Endothelial cell (in vitro differentiated cells): ENCODE measurements at places on chromosomes 1 and 21. TPM values are rescaled to one million over a fixed set of nuclear protein-coding genes. Genes with fewer than 3 reads are reported as not detected.

LCE3C gene
- total RNA-seq = not detected

HRNR gene
- total RNA-seq = not detected

SPOCD1 gene
- 1.5 TPM for total RNA-seq

DENND2C gene
- 7.7 TPM for total RNA-seq

KMO gene
- total RNA-seq = not detected

TTC22 gene
- not detected for total RNA-seq

DNA sequence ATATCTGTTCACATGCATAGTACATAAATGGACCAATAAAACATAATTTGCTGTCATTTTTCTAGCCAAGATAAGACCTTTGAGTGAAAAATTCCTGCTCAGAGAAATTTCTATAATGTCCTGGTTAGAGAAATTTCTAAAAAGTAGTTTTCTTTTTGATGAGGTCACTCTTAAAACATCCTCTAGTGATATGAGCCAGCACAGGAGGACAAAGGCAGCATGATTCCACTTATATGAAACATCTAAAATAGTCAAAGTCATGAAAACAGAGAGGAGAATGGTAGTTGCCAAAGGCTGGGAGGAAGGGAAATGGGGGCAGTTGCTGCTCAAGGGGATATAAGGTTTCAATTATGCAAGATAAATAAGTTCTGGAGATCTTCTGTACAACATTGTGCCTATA is 239.4 kb downstream of the BACH1 start:
- DNase-seq = no peak
- no peak overlapping the region for H3K27ac ChIP-seq
- H3K36me3 ChIP-seq = no peaks in the 10 kb centered on the region
- H3K4me3 ChIP-seq = no peak overlapping the region
- H3K27me3 ChIP-seq = no peaks in the 10 kb centered on the region

DNA sequence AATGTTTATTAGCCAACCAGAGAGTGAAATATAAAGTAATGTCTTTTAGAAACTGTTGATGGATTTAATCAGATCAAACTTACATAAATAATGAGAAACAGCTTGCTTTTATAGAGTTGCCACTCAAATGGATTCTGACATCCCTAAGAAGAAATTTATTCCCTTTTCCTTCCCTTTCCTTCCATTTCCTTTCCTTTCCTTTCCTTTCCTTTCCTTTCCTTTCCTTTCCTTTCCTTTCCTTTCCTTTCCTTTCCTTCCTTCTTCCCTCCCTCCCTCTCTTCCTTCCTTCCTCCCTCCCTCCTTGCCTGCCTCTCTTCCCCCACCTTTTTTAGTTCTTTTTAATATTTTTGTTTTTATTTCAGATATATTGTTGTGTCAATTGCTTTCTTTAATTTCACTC is 27.3 kb downstream of the PRRX1 start:
- H3K4me3 ChIP-seq = no peak overlapping the region
- H3K27ac ChIP-seq = no peak overlapping the region
- no peak for DNase-seq

- H3K27ac ChIP-seq = no peak overlapping the region
- H3K4me3 ChIP-seq = no peak overlapping the region
- no peaks in the 10 kb centered on the region for H3K27me3 ChIP-seq
- DNase-seq = no peak
- H3K36me3 ChIP-seq = no peaks in the 10 kb centered on the region
Measured at GRCh38 chr1:168582688-168583336, 6.4 kb downstream of the XCL1 start.

- peaks cover 5% of the 10 kb centered on the region for H3K36me3 ChIP-seq
- peaks cover 1% of the 10 kb centered on the region for H3K27me3 ChIP-seq
- no peak overlapping the region for H3K4me3 ChIP-seq
- H3K27ac ChIP-seq = no peak overlapping the region
- peaks cover 3% of the 10 kb centered on the region for H3K4me1 ChIP-seq
Measured at GRCh38 chr21:40143822-40144525, 276.7 kb downstream of the PCP4 start.

DNA sequence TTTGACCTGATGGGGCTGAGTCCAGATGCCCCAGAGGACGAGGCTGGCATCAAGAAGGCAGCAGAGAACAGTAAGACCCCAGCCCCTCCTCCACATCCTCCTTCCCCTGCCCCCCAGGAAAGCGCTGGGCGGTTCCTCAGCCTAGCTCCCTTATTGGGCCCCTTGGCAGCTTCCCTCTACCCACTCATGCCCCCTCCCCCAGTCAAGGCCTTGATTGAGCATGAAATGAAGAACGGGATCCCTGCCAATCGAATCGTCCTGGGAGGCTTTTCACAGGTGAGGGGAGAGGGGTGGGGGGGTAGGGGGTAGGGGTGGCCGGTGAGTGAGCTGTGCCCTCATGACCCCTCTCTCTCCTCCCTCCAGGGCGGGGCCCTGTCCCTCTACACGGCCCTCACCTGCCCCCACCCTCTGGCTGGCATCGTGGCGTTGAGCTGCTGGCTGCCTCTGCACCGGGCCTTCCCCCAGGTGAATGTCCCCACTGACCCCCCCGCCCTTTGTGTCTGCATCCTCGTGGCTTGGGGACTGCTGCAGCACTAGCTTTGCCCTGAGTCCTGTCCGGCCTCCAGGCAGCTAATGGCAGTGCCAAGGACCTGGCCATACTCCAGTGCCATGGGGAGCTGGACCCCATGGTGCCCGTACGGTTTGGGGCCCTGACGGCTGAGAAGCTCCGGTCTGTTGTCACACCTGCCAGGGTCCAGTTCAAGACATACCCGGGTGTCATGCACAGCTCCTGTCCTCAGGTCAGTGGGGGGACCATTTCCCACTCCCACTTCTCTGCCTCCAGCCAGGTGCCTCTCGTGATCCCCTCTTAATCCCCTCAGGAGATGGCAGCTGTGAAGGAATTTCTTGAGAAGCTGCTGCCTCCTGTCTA is 3.2 kb downstream of the LYPLA2 start:
- no peak overlapping the region for H3K4me3 ChIP-seq
- H3K27ac ChIP-seq = no peak overlapping the region
- no peaks in the 10 kb centered on the region for H3K36me3 ChIP-seq
- peaks cover 13% of the 10 kb centered on the region for H3K27me3 ChIP-seq
- peaks cover 14% of the 10 kb centered on the region for H3K4me1 ChIP-seq

- peaks cover 2% of the 10 kb centered on the region for H3K27me3 ChIP-seq
- H3K4me1 ChIP-seq = peaks cover 4% of the 10 kb centered on the region
- no peak overlapping the region for H3K4me3 ChIP-seq
Measured at GRCh38 chr1:17061892-17062291, 8.1 kb upstream of the SDHB start.

GRCh38 chr21:26597031-26597430 is 23.9 kb upstream of the CYYR1 start:
- H3K27me3 ChIP-seq = no peaks in the 10 kb centered on the region
- DNase-seq = no peak
- H3K27ac ChIP-seq = no peak overlapping the region

DNA sequence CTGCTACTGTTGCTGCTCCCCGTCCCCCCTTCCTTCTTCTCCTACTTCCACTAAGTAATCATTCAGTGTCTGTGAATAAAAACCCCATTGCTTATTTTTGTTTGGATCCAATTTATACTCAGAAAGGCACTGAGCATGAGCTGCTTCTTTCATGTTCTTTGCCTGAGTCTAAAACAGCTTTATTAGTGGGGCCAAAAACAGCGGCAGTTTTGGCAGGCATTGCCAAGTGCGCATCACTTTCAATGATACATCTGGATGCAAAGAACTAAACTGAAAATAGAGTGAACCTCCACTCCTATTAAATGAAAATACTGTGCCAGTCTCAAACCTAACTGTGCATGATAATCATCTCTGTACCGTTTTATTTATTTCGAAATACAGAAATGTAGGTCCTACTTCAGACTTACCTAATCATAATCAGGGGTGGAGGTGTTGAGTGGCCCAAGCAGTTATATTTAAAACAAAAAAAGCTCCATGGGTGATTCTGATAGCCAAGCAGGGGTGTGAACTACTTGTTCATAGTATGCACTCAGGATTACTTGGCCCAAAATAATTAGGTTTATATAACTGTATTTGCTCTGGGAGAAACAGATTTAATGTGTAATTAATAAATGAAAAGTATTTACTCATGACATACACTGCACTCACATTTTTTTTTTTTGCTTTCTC is 48.4 kb downstream of the NEK7 start:
- no peaks in the 10 kb centered on the region for H3K36me3 ChIP-seq
- H3K4me3 ChIP-seq = no peak overlapping the region
- H3K27me3 ChIP-seq = peaks cover 2% of the 10 kb centered on the region
- DNase-seq = no peak
- H3K27ac ChIP-seq = no peak overlapping the region

DNA sequence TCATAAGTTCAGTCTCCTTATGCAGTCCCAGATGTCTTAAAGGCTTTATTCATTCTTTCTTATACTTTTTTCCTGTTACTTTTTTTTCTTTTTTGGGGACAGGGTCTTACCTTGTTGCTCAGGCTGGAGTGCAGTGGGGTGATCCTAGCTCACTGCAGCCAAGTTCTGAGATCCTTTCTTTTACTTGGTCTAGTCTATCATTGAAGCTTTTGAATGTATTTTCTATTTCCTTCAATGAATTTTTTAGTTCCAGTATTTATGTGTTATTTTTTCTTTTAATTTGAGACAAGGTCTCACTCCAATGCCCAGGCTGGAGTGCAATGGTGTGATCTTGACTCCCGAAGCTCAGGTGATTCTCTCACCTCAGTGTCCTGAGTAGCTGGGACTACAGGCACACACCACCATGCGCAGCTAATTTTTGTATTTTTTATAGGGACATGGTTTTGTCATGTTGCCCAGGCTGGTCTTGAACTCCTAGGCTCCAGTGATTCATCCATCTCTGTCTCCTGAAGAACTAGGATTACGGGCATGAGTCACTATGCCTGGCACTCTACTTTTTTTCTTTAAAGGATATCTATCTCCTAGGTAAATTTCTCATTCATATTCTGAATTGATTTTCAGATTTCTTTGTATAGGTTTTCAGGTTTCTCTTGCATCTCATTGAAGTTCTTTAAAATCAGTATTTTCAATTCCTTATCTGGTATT is 26.1 kb upstream of the GTF2B start:
- no peaks in the 10 kb centered on the region for H3K4me1 ChIP-seq
- no peak for DNase-seq
- H3K27me3 ChIP-seq = no peaks in the 10 kb centered on the region
- H3K4me3 ChIP-seq = no peak overlapping the region
- H3K27ac ChIP-seq = no peak overlapping the region

- H3K4me1 ChIP-seq = no peaks in the 10 kb centered on the region
- H3K27ac ChIP-seq = no peak overlapping the region
Measured at GRCh38 chr1:26582053-26582835, 52.7 kb downstream of the RPS6KA1 start.

DNA sequence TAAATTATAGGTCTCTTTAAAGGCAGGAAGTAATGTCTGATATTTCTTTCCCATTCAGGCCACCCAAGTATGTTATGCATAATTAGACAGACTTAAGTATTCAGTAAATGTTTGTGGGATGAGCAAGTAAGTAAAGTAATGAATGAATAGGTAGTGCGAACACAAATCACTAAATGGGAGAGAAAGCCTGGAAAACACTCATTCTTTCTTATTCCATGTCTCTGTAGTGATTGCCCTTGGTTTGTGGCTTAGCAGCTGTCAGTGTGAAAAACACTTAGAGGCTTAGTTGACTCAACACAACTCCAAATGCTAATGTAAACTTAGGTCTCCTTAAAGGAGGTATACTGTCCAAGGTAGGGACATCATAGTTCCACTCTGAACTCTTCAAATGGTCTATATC is 182.5 kb downstream of the ZC3H11B start:
- H3K4me1 ChIP-seq = no peaks in the 10 kb centered on the region
- no peak overlapping the region for H3K27ac ChIP-seq
- H3K27me3 ChIP-seq = no peaks in the 10 kb centered on the region

DNA sequence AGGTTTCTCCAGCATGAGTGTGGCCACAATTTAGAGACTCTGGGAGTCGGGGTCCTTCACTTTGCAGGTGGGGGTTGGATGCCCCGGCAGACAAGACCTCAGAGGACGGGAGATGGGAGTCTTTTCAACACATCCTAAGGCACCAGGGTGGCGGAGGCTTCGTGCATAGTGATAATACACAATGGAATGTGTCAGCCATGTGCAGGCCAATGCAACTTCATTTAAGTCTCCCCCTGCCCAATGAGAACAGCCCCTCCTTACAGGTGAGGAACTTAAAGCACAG is 75.9 kb upstream of the IFFO2 start:
- H3K4me1 ChIP-seq = no peaks in the 10 kb centered on the region
- H3K36me3 ChIP-seq = no peaks in the 10 kb centered on the region
- no peak overlapping the region for H3K4me3 ChIP-seq
- DNase-seq = no peak

DNA sequence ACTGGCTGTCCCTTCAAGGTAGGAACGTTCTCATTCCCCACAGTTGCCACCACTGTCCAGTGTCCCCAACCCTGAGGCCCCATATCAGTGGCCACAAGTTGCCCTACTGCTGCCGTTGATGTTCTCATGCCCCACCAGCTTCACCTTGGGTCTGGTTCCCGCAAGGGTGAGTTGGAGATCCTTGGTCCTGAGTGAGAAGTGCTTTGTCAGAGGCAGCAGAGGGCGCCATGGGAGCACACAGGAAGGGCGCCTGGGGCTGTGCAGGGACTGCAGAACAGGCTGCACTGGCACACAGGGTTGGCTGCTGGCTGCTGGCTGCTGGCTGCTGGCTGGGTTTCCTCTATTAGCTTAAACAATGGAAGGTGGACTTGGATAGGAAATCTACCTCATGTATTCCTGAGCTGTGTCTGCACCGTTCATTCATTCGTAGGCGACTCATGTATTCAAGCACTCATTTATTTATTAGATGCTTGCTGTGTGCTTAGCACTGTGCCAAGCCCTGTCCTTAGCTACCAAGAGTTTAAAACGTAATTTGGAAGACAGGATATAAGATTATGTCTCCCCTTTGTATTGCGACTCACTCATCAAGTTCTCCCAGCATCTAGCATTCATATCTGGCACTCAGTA is 2.1 kb upstream of the S100A9 start:
- peaks cover 35% of the 10 kb centered on the region for H3K4me1 ChIP-seq
- peaks cover 2% of the 10 kb centered on the region for H3K27me3 ChIP-seq
- H3K4me3 ChIP-seq = no peak overlapping the region
- DNase-seq = peak; percentile 65
- no peaks in the 10 kb centered on the region for H3K36me3 ChIP-seq

DNA sequence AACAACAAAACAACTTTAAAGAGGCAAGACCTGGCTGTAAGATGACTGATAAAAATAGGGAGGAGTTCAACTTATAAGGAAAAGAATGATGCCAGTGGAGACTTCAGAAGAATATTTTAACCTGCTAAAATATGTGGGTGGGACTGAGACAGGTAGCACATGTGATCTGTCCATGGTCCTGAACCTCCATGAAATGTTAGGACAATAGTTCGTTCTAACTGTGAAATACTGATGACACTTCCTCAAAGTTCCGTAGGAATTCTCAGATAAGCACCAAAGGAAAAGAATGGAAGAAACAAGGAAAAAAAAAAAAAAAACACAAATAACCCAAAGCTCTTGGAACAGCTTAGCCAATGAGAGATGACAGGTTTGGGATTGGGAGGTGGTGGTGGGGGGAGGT is 44.7 kb downstream of the CDC42BPA start:
- H3K27me3 ChIP-seq = no peaks in the 10 kb centered on the region
- H3K27ac ChIP-seq = no peak overlapping the region
- no peaks in the 10 kb centered on the region for H3K4me1 ChIP-seq
- no peak overlapping the region for H3K4me3 ChIP-seq
